ENCODE measurements at places on chromosomes 5 and 9.

- DNase-seq, result no peak
These were observed 155.7 kb downstream of the FBXL7 start for GRCh38 chr5:15655683-15656082.

GRCh38 chr5:140575309-140575708 lies 10.7 kb downstream of the SLC35A4 start:
- no peak for DNase-seq

- peak; percentile 25 for DNase-seq
These were observed 410.1 kb upstream of the SMARCA2 start for GRCh38 chr9:1604942-1605560.

DNA sequence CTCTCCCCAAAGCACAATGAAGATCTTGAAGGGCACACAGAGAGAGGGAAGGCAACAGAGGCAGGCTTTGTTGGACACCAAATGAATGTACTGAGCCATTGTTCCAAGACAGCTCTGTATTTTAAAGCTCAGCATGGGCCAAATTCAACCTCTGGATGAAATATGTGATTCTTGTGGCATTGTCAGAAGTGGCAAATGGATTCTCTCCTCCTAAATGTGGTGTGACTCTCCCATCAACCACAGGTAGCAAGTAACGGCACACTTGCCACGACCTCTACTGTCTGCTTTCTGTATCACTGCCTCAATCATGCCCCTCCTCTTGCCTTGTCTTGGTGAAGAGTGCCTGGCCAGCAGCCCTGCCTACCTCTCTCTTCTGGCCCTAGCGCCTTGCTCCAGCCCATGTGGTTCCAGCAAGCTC lies 6.1 kb upstream of the MOB3B start:
- no peak for DNase-seq

GRCh38 chr9:97515662-97516061 lies 14.2 kb downstream of the TMOD1 start:
- no peak for DNase-seq

- DNase-seq, result no peak
These were observed 57.1 kb upstream of the SUSD1 start for GRCh38 chr9:112232233-112232632.

DNA sequence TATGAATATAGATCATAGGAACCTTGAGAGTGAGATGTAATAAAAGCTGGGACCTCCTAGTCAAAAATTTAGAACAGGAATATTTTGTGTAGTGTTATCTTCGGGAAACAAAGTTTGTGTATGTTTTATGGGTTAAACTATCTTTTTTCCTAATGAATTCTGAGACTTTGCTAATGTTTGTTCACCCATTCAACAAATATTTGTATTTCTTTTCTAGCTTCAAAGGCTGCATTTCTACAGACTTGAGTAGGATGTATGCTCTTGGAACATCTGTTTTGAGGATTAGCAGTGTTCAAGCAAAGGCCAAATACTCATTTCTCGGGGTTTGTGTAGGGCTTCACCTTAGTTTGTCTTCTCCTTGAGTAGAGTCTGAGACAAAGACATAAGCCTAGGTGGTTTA lies 16.2 kb downstream of the NDUFS4 start:
- DNase-seq, result no peak

DNA sequence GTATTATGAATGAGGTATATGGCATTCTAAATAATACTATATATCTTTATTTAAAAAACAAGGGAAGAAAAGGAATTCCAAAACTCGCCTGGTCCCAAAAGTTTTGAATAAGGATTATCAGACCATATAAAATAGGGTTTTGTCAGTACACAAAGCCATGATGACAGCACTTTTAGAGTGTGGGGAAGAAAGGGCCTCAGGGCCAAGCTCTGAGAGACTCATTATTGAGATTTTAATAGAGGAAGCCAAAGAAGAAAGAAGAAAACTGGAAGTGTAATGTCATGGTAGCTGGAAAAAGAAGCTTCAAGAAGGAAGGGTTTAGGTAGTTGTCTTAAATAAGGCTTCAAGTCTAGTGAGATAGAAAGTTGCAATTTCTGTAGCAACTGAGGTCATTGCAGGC lies 53.0 kb downstream of the FCHO2 start:
- no peak for DNase-seq

DNA sequence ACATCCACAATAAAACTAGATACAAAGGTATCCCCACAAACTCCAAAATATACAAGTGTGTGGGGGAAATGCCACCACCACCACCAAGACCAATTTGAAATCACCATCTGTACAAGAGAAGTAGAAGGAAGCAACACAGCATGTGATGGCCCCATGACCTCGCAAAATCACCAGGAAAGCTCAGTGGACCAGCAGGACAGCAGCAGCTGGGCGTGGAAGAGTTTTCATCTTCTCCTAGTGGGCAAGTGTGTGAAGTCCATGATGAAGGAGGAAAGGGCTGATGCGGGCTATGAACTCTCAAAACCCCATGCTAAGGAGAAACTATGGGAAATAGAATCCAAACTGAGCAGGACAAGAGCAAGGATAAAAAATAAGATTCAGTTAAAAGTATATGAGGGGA lies 58.1 kb downstream of the GOLPH3 start:
- no peak for DNase-seq

DNA sequence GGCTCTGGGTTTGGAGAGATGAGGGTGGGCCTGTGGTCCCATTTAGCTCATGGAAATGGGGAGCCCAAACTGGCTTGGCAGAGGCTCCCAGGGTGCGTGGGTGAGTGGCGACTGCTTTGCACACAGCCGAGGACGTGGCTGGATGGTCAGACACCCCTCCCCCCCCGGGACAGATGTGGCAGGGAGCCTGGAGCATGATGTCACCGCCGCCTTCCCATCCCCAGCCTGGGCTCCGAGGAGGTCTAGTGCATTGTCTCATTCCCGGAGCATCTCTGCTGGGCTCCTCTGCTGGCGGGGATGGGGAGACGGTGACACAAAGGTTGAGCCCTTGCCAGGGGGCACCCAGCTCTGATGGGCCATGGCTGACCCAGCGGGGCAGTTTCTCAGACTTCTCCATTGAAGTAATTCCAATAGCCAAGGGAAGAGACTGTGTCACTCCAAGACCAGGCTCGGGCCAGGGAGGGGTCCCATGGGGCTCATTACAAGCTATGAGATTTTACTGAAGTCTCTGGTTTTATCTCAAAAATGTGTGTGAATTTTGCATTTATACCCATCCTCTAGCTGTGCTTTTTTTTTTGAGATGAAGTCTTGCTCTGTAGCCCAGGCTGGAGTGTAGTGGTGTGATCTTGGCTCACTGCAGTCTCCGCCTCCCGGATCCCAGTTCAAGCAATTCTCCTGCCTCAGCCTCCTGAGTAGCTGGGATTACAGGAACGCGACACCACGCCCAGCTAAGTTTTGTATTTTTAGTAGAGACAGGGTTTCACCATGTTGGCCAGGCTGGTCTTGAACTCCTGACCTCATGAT lies 36.1 kb downstream of the HMCN2 start:
- DNase-seq, result peak; percentile 31

DNA sequence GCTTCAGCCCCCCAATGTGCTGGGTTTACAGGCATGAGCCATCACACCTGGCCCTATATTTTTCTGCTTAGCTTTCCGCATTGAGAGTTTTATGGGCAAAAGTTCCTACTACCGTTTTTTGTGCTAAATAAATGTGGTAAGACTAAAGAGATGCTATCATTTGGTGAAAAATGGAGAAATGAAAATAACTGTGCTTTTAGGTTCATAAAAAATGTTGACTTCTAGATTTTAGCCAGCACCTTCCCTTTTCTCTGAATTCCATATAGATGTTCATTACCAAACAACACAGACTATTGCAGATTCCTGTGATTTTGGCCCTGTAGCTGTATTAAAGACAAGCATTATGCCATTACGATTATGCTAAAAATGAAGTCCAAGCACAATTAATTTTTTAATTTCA lies 72.0 kb upstream of the CTSL start:
- no peak for DNase-seq

- DNase-seq, result no peak
These were observed 62.2 kb upstream of the ADAMTS2 start for GRCh38 chr5:179407191-179408175.

GRCh38 chr5:138792195-138792790 lies 39.1 kb downstream of the CTNNA1 start:
- DNase-seq, result peak; percentile 10

DNA sequence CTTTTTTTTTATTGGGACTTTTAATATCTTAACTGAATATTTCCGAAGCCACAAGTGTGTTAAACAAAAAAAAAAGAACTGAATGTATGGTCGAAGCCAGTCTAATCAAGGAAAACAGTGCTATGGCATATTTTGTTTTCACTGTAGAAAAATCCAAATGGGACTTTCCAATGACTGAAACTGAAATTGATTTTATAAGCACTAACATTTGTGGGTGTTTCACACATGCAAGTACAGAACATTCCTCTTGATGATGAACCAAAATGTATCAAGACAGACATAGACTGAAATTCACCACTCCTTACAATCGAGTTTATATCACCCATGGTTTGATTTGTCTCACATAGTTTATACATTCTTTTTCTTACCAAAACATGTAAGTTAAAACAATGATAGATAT lies 1026.8 kb downstream of the CDH18 start:
- DNase-seq, result no peak

- no peak for DNase-seq
These were observed 31.2 kb upstream of the NDUFB6 start for GRCh38 chr9:32603914-32604852.

DNA sequence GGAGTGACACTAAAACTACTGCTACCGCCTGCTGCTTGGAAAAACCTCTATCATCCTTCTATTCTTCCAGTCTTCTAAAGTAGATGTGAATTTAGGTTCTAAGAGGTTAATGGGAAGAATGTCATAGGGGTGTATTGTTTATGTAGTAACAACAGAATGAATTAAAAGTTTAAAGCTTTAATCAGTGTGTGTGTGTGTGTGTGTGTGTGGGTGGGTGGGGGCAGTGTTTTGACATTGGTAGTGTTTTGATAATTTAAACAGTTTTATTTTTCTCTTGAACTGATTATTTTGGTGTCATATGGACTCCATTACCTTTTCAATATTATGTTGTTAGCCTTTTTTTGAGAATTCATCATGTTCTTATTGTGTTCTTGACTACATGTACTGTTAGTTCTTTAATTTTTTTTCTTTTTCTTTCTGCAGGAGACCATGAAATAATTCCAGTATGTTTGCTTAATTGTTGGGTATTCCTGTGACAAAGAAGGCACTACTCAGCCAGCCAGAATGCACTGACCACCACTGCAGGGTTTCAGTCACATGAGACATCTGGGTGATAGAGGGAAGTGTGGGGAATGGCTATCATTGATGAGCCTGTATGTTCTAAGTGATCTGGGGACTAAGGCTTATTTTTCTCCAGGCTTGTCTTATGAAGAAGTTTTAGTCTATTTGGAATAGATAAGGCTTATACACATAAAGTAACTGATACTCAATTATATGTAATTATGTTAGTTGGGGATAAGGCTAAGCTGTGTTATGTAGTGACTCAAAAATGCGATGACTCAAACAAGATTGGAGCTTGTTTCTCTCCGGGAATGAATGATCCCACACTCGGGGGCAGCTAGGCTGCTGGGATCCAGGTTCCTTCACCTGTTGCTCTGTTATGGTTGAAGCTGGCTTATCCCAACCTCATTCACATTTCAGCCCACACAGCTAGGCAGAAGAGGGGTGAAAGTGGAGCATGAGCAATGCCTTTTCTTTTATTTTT lies 50.2 kb upstream of the ACTBL2 start:
- DNase-seq, result peak; percentile 59

DNA sequence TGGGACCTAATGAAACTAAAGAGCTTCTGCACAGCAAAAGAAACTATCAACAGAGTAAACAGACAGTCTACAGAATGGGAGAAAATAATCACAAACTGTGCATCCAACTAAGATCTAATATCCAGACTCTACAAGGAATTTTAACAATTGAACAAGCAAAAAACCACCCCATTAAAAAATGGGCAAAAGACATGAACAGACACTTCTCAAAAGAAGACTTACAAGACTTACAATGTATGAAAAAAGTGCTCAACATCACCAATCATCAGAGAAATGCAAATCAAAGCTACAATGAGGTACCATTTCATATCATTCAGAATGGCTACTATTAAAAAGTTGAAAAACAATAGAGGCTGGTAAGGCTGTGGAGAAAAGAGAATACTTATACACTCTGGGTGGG lies 58.0 kb downstream of the SHOC1 start:
- no peak for DNase-seq

DNA sequence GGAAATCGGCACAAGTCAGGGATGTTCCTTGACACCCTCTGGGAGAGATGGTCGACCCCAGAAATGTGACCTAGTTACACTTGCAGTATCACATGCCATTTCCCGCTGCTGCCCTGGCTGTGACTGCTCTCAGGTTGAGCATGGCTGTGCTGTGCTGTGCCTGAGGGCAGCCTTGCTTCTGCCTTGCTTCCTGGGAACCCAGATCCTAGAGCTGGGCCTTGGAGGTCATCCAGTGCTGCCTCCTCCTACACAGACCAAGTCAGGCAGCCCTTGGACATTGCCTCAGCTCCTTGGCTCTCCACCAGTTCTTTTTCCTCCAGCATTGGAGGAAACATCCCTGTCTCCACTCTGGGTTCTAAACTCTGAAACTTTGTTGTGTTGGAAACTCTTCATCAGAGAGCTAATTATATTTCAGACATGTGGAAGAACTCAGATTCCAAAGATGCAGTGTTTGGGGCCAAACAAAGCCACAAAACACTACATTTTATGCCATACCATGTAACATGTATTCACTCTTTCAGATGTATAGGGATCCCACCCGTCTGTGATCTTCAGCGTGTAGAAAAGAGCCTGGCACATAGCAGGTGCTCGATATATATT lies 6.1 kb downstream of the MAMDC2 start:
- no peak for DNase-seq

DNA sequence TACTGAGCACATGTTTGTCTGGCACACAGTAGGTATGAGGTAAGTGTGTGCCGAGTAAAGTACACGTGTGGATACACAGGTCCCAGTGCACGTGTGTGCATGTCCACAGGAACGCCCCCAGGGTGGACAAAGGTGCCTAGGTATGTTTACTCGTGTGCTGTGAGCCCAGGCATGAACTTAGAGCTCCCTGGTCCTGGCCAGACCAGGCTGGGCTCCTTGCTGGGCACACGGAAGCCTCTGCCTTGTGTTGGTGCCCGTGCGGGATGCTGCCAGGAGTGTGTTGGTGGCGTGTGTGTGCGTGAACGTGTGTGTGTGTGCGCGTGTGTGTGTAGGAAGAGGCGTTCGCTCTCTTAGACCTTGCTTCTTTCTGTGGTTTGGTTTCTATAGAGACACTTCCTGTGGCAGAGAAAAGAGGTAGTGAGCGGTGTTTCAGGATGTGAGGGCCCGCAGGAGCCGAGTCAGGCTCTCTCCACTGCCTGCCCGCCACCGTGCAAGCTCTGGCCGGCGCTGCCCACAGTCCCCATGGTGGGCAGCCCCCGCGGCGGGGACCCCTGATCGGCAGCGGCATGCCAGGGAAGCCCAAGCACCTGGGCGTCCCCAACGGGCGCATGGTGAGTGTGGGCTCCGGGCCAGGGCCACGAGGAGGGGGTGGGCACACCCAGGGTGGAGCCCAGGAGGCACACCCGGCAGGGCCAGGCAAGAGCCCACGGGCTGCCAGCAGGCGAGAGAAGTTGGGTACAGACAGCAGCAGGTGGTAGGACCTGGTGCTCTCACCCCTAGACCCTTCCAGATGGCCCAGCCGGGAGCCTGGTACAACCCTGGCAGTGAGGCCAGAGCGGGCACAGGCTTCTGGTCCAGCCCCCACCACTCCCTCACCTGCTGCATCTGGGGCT lies at the start of gene RGS14:
Gene RGS14 (plus strand): TSS at position 466 of the 893 bp plus-strand sequence. CDS start 101 bp downstream, at position 567.
- DNase-seq, result peak; percentile 45
